Esophagus (tissue), 2 donors: ENCODE measurements at places on chromosomes 3 and 15. TPM values are rescaled to one million over a fixed set of nuclear protein-coding genes. Genes with fewer than 3 reads are reported as not detected.

DPPA2 gene
- polyA plus RNA-seq = not detected

TLR9 gene
- 0.10 TPM for polyA plus RNA-seq

EEF1AKMT4 gene
- polyA plus RNA-seq = 8.6 TPM

C2CD4A gene
- polyA plus RNA-seq = 0.04 TPM

ATP13A5 gene
- 0.26 TPM for polyA plus RNA-seq

AP2M1 gene
- 210 TPM for polyA plus RNA-seq

OR5K2 gene
- polyA plus RNA-seq = not detected

MAP6D1 gene
- 1.2 TPM for polyA plus RNA-seq

FGD5 gene
- polyA plus RNA-seq = 1.7 TPM

NR2C2 gene
- polyA plus RNA-seq = 5.0 TPM

EAF1 gene
- polyA plus RNA-seq = 3.2 TPM

PRSS50 gene
- 0.06 TPM for polyA plus RNA-seq

RETNLB gene
- not detected for polyA plus RNA-seq

PLSCR5 gene
- not detected for polyA plus RNA-seq

SLC22A14 gene
- polyA plus RNA-seq = 0.19 TPM

CASR gene
- not detected for polyA plus RNA-seq

IMPG2 gene
- polyA plus RNA-seq = 0.02 TPM

MESP1 gene
- 0.35 TPM for polyA plus RNA-seq

LMAN1L gene
- 0.61 TPM for polyA plus RNA-seq

LSG1 gene
- 14.1 TPM for polyA plus RNA-seq

ZKSCAN7 gene
- 0.81 TPM for polyA plus RNA-seq

FBXO45 gene
- polyA plus RNA-seq = 4.1 TPM

TRAT1 gene
- polyA plus RNA-seq = 0.20 TPM

ARIH1 gene
- polyA plus RNA-seq = 17.5 TPM

DHX30 gene
- 32.7 TPM for polyA plus RNA-seq

SCAANT1 gene
- polyA plus RNA-seq = not detected

GUCA1C gene
- not detected for polyA plus RNA-seq

EHHADH gene
- 3.3 TPM for polyA plus RNA-seq

UNC13C gene
- under 0.01 TPM for polyA plus RNA-seq

LRRC31 gene
- polyA plus RNA-seq = not detected

NRROS gene
- 0.92 TPM for polyA plus RNA-seq

SPINK8 gene
- 2.6 TPM for polyA plus RNA-seq

B3GNT5 gene
- 19.8 TPM for polyA plus RNA-seq

ZNF620 gene
- polyA plus RNA-seq = 0.57 TPM

REC114 gene
- not detected for polyA plus RNA-seq

TRIM42 gene
- not detected for polyA plus RNA-seq

DGKG gene
- 0.88 TPM for polyA plus RNA-seq

ADGRG7 gene
- polyA plus RNA-seq = not detected

HIGD2B gene
- not detected for polyA plus RNA-seq

CPLX3 gene
- 0.48 TPM for polyA plus RNA-seq

LDHAL6B gene
- polyA plus RNA-seq = not detected

SERINC4 gene
- 0.24 TPM for polyA plus RNA-seq

NDUFB5 gene
- polyA plus RNA-seq = 80.2 TPM

NCK1 gene
- 37.0 TPM for polyA plus RNA-seq

ZIC1 gene
- not detected for polyA plus RNA-seq

UROC1 gene
- not detected for polyA plus RNA-seq
